Effector CD4-positive, alpha-beta T cell (primary cell): ENCODE measurements at places on chromosomes 12 and 14.

DNA sequence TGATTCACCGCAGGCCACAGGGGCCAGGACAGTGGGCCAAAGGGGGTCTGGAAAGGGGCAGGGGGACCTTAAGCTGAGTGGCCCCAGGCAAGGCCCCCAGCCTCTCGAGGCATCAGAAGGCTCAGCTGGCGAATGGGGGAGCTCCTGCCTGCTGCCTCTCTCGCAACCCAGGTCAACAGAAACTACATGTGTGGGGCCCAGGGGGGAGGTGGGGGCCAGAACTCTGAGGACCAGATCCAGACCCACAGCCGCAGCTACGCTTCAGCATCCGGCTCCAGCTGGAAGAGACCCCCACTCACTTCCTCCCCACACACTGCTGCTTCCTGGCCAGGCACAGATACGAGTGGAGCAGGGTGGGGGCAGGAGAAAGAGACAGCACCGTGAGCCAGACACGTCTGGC is 46.5 kb downstream of the NCOR2 start:
- no peak for DNase-seq

- DNase-seq, result no peak
These were observed 158.7 kb downstream of the SYT1 start for GRCh38 chr12:79023261-79023660.

DNA sequence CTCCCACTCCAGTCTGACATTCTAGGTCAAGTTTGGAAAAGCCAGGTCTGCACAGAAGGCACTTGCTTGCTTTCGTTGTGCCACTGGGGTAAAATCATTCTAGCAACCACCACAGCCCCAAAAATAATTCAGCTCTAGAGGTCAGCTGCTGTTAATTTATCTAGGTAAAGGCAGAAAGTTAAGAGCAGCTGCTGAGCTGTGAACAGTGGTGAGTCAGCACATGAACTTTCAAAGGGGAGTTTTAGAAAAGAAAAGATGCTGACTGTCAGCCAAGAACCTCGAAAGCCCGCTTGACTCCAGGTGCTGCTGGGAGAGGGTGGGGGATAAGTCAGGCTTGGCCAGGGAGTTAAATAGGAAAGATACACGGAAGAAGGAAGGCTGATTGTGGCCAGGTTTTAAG is 12.7 kb downstream of the CCDC197 start:
- no peak for DNase-seq

DNA sequence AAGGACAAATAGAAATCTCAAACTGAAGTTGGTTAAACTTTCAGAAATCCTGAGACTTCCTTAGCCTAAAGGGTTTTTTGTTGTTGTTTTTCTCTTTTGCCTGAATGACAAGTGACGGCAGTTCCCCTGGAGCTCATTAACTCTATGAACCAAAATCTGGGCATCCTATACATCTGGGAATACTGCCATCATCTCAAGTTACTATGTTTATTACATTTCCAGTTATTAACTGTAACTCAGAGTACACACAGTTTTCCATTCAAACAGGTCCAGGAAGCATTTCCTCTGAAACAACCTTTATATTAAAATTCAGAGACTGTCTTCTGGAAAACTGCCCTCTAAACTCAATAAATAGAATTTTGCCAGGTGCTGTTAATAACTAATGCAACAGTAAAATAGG is 55.6 kb upstream of the CDKL1 start:
- DNase-seq, result no peak

GRCh38 chr14:53964249-53964648 is 7.6 kb upstream of the BMP4 start:
- DNase-seq, result no peak

DNA sequence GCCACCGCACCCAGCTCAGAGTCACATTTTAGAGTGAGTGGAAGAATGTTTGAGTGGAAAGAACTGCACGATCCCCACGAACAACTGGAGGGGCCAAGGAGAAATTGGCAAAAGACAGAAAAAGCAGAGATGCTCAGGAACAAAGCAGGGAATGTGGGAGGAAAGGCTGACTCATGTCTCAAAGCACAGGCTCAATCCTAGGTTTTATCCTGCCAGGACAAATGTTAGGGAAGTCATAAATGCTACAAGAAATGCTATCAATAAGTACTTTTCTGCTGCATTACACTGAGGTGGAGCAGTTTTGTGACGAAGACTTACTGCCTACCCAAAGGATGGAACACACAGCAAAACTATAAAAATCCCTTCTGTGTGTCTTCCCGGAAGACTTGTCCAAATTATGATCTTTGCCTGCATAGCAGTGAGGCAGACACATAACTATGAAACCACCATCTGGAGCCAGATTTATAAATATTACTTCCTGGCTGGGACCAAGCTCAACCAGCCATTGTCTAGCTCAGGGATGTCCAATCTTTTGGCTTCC is 26.7 kb downstream of the NIN start:
- no peak for DNase-seq

- no peak for DNase-seq
These were observed 19.7 kb upstream of the SLC2A14 start for GRCh38 chr12:7892186-7892980.

- no peak for DNase-seq
These were observed 214.9 kb downstream of the ADAMTS20 start for GRCh38 chr12:43336962-43337555.

GRCh38 chr14:65506801-65507200 is 94.3 kb downstream of the FUT8 start:
- DNase-seq, result no peak

- no peak for DNase-seq
These were observed 128.5 kb downstream of the ALG10B start for GRCh38 chr12:38445040-38445439.

- no peak for DNase-seq
These were observed 11.6 kb downstream of the SIX1 start for GRCh38 chr14:60637479-60638315.

DNA sequence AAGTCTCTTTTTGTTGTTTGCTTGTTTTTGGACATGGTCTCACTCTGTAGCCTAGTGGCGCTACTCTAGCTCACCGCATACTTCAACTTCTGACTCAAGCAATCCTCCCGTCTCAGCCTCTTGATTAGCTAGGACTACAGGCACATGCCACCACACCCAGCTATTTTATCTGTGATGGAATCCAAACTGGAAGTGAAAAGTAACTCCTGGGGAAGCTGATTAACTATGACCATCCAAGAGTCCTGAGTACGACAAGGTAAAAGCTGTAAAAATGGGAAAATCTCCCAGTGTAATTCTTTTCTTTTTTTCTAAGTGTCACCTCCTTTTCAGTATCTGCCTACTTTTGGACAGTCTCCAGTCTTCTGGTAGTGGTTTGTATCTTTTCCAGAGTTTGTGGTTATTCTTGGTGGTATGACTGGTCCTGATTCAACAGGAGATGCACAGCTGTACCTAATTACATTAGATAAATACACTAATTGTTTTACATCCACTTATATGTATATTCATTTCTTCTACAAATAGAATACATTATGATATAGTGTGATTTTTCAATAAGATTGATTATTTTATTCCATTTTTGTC is 97.8 kb downstream of the SLC6A15 start:
- no peak for DNase-seq

- no peak for DNase-seq
These were observed 157.7 kb downstream of the SLC15A5 start for GRCh38 chr12:16119618-16120415.
